ENCODE measurements at places on chromosomes 3 and 15.

DNA sequence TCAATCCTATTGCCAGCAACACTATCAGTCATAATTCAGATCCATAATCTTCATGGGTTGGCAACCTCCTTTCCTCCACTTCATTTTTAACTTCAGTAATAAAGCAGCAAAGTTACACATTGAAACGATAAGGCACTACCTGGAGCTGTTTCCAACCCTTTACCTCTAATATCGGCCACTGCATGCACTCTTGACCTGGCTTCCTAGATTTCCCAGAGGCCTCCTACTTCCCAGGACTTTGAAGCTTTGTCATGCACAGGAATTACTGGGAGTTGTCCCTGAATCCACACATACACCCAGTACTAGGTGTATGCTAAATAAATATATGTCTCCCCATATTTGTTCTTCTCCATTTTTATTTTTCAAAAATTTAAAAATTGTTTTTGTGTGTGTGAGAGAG lies 126.1 kb downstream of the PLD1 start:
- DNase-seq: no peak

- no peak for DNase-seq
These were observed 21.7 kb downstream of the DUSP7 start for GRCh38 chr3:52034651-52035050.

- no peak for DNase-seq
These were observed 675.4 kb downstream of the OTOL1 start for GRCh38 chr3:162171970-162172369.

- no peak for DNase-seq
These were observed 27.5 kb upstream of the CFAP161 start for GRCh38 chr15:81106560-81106959.

DNA sequence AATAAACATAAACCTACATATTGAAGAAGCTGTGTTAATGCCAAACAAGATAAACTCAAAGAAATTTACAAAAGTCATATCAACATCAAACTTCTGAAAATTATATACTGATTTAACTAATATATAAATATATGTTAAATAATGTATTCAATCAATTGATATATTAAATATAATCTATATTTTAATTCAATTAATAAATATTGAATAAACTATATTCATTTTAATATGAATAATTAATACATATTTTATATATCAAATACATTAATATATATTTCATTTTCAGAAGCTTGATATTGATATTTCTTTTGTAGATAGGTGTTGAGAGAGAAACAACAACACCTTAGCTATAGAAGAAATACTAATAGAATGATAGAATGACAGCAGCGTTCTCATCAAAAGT lies 768.1 kb downstream of the MECOM start:
- DNase-seq: no peak

DNA sequence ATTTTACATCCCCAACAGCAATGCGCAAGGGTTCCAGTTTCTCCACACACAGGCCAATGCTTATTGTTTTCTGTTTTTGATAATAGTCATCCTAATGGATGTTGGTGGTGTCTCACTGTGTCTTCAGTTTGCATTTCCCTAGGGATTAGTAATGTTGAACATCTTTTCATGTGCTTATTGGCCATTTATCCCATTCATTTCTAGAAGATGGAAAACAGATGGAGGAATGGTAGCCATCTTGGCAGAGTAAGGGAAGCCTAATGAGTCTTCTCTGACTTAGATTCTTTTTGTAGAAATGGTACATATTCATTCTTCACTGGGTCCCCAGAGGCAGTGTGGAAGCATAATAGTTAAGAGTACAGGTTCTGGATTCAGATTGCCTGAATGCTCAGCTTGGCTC lies 46.8 kb upstream of the SRGAP3 start:
- DNase-seq: no peak

DNA sequence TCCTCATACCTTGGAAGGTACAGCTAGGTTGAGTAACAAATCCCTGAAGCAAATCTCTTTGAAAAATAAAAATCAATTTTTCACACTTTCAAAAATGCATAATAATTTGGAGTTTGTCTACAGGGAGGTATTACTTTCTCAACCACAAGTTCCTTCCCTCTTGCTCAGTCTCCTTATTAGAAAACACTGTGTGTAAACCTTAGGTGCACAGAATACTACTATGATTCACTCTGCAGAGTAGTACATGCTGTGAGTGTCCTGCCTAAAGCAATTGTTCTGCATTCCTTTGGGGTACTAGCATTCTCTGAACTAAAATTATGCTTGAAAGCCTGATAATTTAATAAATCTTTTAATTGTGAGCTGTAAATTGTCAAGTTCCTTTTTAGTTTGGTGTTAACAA lies 115.9 kb upstream of the EPHA3 start:
- no peak for DNase-seq

GRCh38 chr3:117799387-117799735 lies 1089.8 kb downstream of the TUSC7 start:
- no peak for DNase-seq

- no peak for DNase-seq
These were observed 20.7 kb downstream of the ITGA11 start for GRCh38 chr15:68411343-68411675.

- DNase-seq: no peak
These were observed 109.1 kb upstream of the TNFAIP8L3 start for GRCh38 chr15:51203797-51204196.

- DNase-seq: no peak
These were observed 116.9 kb upstream of the NMNAT3 start for GRCh38 chr3:139794469-139795265.

GRCh38 chr15:100438570-100438969 lies 90.2 kb downstream of the CERS3 start:
- DNase-seq: no peak

All from esophagus squamous epithelium (tissue), 5 donors.